Placental pericyte (primary cell): ENCODE measurements at places on chromosomes 5 and 9. TPM values are rescaled to one million over a fixed set of nuclear protein-coding genes. Genes with fewer than 3 reads are reported as not detected.

ENTPD2 gene
- not detected in 2 replicates for total RNA-seq

GFI1B gene
- not detected in 2 replicates for total RNA-seq

PTGDS gene
- 4.2 and 78.6 TPM in 2 replicates for total RNA-seq

DBH gene
- total RNA-seq = not detected in 2 replicates

TERT gene
- not detected in 2 replicates for total RNA-seq

EGFLAM gene
- 3.3 and 10.1 TPM in 2 replicates for total RNA-seq

VLDLR gene
- 8.3 and 24.7 TPM in 2 replicates for total RNA-seq

EIF4E1B gene
- not detected in 2 replicates for total RNA-seq

PCDHB10 gene
- 0.22 and 0.43 TPM in 2 replicates for total RNA-seq

AQP3 gene
- 1.9 and 5.9 TPM in 2 replicates for total RNA-seq

RANBP3L gene
- under 0.01 TPM in 1 of 2 replicates, not detected in the other for total RNA-seq

ARID3C gene
- total RNA-seq = 0.22 TPM in 1 of 2 replicates, not detected in the other

FAXDC2 gene
- 7.9 and 12.7 TPM in 2 replicates for total RNA-seq

FSD1L gene
- total RNA-seq = 4.8 and 9.7 TPM in 2 replicates

COX7C gene
- total RNA-seq = 61.8 and 121 TPM in 2 replicates

TMEM232 gene
- total RNA-seq = 0.72 and 2.6 TPM in 2 replicates

FRRS1L gene
- total RNA-seq = not detected in 2 replicates

PFN3 gene
- total RNA-seq = not detected in 2 replicates

IQGAP2 gene
- total RNA-seq = 1.4 and 48.1 TPM in 2 replicates
